ENCODE measurements at places on chromosomes 2 and 18.

- no peak for DNase-seq
Measured at GRCh38 chr2:3575534-3576262, 638 bp downstream of the RPS7 start.

- DNase-seq, result no peak
Measured at GRCh38 chr2:146576339-146577111, 1268.3 kb upstream of the ACVR2A start.

- peak; percentile 20 for DNase-seq
Measured at GRCh38 chr2:140650825-140651224, 1480.0 kb downstream of the LRP1B start.

DNA sequence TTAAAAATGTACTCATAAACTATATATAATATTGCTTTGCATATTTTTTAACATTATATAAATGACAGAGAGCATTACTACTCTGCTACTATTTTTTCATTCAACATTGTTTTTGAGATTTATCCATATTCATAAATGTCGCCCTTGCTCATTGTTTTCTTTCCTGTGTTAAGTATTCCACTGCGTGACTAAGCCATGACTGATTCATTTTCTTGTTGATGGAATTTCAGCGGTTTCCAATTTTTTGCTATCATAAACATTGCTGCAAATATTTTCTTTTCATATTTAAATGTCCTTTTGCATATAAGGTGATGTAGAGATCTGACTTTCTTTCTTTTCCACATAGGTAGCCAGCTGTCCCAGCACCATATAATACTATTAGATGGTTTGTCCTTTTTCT, 57.6 kb downstream of the SFXN5 start:
- no peak for DNase-seq

DNA sequence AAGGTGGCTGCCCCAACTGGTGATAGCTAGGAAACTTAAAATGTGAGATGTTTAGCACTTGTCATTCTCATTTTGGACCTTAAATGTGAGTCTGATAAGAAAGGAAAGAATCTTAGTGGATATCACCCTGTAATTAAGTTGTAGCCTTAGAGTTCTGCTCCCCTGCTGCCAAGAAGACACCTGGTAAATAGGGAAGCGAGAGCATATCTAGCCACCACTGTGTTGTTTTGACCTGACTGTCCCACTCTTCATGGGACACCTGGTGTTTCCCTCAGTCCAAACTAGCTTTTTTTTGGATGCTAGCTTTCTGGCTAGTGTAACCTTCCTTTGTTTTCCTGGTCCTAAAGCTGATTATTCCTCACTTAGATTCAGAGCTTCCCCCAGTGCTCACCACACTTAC, 357.6 kb downstream of the RAD51AP2 start:
- DNase-seq, result no peak

DNA sequence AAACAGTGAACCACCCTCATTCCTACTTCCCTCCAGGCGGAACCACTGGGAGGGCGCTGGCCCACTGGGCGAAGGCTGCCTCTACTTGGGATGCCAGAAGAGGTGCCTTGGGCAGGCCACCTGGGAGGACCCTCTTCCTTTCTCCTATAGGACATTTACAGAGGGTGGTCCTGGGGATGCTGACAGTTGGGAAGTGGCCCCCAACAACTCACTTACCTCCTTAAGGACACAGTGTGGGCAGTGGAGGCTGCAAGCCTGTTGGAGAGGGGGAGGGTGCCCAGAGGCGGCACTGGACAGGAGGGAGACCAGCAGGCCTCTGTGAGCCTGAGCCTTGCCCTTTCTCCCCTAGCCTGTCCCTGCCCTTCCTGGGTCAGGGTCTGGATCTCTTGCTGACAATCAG, 346.4 kb upstream of the HS6ST1 start:
- DNase-seq, result no peak

GRCh38 chr2:217711188-217711587, 291.6 kb downstream of the TNS1 start:
- DNase-seq, result peak; percentile 30

DNA sequence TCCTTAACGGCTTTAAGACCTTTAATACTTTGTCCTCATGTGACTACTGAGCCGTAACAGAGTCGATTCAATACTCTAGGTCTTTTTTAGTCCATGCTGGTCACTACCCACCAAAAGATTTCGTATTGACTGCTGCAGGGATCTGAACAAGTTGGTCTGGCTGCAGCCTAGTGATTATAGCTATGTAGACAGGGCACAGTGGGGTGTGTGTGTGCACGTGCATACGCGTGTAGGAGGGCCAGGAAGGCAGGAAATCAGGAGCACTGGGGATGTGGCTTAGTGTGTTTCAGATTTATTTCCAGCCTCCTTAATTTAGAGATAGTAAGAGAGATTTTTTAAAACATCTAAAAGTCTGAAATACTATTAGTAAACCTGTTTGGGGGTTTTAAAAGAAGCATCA, 161.4 kb downstream of the MYO3B start:
- DNase-seq, result no peak

GRCh38 chr18:551404-552061, 28.6 kb upstream of the CETN1 start:
- no peak for DNase-seq
